Muscle of leg (tissue), 16 donors: ENCODE measurements at places on chromosomes 4 and X. TPM values are rescaled to one million over a fixed set of nuclear protein-coding genes. Genes with fewer than 3 reads are reported as not detected.

- DNase-seq, result peak; percentile 95
Observed at GRCh38 chrX:77785486-77786364, at the start of gene ATRX. ATRX (minus strand) TSS chrX:77786216; CDS start chrX:77786001, 215 bp downstream.

- no peak for DNase-seq
Observed at GRCh38 chrX:48058621-48059295, 12.7 kb downstream of the ZNF630 start.

Gene HMX1
- polyA plus RNA-seq, result 0.11 TPM

DNA sequence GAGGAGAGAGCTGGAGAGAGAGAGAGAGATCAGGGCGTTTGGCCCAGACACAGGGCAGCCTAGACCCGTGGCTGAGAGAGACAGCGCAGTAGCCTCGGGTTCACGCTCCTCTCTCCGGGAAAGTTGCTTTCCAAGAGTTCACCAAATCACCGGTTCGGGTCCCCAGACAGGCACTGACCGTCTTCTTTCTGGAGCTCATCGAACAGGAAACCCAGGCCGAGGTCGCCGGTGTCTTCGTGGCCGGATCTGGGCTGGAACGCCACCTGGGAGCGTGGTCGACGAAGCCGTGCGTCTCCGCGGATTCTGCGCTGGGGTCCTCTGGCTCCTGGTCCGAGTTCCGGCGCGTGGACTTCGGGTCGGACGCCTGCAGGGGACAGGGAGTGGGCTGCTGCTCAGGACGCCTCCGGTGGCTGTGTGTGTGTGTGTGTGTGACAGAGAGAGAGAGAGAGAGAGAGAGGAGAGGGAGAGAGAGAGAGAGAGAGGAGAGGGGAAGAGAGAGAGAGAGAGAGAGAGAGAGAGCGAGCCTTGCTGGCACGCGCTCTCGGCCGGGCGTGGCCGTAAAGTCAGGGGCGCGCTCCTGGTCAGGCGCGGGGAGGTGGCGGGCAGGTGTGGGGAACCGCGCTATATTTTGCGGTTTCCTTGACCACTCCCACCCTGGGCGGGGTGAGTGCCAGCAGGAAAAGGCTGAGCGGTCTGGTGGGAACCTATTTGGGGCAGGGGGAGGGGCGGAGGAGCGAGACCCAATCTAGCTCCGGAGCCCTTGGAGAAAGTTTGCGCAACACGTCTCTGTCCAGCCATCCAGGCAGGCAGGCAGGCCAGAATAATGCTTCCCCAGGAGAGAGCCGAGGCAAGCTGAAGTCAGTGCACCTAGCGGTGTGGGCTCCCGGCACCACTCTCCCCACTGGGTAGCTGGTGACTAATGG, 62.1 kb downstream of the RHOXF2B start:
- DNase-seq, result no peak

DNA sequence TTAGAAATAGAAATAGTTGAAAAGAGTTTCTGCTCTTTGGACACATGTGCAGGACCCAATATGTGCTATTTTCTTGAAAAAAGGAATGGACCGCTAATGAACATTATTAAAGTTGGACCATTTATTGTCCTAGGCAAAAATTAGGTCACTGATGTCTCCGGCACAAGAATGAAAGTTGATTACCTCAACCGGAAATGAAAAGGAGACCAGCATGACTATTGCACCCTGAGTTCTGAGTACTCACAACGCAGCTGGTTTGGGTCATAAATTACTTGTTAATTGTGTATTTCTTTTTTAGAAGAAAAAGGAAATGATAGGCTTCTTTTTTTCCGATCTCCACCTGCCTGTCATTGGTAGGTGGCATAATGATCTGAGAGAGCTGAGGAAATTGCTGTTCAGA, 232.7 kb downstream of the ARHGAP24 start:
- DNase-seq, result no peak

Gene HMGN5
- 5.7 TPM for polyA plus RNA-seq

DNA sequence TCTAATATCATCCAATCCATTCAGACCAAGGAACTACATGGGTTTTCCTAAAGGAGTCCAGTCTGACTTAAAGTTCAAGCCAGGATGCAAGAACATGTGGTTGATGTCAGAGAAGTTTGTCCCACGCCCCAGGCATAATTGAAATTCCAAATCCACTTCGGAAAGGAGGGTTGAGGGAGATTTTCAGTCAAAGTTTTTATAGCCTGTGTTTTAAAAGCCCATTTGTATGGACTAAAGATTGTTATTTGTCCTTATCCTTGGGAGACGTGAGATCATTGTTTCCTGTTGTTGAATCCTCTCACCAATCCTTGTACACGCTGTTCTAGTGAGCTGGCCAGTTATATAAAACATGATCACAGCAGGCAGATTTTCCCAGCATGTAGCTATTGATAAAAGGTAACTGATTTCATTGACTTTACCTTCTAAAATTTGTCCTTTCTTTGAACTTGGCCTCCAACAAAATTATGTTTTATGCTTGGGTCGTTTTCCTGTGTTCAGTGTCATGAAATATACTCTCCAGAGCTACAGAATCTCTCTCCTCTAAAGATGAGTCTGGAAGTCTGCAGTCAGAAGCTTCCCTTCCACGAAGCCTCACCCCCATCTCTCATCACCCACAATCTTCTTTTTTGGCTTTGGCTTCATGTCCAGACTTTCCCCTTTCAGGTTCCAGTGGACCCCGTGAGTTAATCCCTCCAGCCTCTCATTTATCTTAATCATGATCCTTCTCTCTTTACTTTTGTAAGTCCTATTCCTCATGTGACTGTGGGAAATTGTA, 92.9 kb downstream of the ATP10D start:
- peak; percentile 32 for DNase-seq

GRCh38 chrX:37746218-37746941, 33.5 kb upstream of the CYBB start:
- DNase-seq, result no peak
